Activated gamma-delta T cell treated with anti-CD3 and anti-CD28 coated beads, Interleukin-2, amount 50 U/mL, for 16 hours (primary cell): ENCODE measurements at places on chromosomes 4 and X.
A peak's percentile ranks its signal among the peaks of the same experiment; 100 is the strongest.

DNA sequence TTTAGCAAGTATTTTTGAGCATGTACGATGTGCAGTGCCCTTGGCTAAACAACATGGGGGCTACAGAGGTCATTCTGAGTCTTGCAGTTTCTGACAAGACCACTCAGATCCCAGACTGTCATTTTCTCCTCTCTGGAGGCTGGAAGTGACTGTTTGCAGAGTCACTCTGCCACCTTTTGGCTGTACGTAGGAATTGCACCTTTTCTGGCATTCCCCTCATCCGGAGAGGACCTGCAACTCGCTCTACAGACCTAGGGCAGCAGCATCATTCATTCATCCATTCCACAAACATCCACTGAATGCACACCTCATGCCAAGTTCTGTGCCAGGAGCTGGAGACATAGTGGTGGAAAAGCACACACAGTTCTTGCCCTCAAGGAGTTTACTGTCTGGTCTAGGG, 160.4 kb upstream of the GPR101 start:
- no peak for DNase-seq

GRCh38 chr4:81724925-81725329, 253.2 kb upstream of the RASGEF1B start:
- peak; percentile 38 for DNase-seq

- no peak for DNase-seq
Measured at GRCh38 chrX:47958761-47959342, 44.9 kb downstream of the ZNF182 start.

DNA sequence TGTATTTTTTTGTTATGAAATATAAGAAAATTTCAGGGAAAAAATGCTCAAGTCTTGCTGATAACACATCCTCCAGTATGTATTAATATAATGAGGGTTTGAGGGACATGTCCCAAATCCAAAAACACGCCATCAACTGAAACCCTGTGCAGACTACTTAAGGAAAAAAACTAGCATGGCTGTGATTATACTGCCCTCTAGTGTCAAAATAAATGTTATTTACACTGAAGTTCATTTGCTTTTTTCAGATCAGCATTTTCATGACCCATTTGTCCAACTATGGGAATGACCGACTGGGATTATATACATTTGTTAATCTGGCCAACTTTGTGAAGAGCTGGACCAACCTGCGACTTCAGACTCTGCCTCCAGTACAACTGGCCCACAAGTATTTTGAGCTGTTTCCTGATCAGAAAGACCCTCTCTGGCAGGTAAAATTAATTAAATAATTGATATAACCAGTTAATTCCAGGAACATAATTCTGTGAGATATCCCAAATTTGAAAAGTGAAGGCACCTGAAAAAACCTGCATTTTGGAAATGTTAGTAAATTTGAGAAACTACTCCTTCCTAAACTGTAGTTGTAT, 128.5 kb downstream of the PRSS12 start:
- no peak for DNase-seq

DNA sequence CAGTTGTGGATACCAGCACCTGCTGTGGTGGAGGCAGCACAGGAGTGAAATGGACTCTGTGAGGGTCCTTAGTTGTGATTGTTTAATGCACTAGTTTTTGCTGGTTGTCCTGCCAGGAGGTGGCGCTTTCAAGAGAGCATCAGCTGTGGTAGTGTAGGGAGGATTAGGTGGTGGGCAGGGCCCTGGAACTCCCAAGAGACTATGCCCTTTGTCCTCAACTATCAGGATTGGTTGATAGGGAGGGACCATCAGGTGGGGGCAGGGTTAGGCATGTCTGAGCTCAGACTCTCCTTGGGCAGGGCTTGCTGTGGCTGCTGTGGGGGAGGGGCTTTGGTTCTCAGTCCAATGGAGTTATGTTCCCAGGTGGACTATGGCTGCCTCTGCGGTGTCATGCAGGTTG, 121.9 kb downstream of the RRAGB start:
- no peak for DNase-seq

- no peak for DNase-seq
Measured at GRCh38 chr4:112423591-112423990, 92.4 kb downstream of the NEUROG2 start.

- DNase-seq: no peak
Measured at GRCh38 chrX:44352758-44353157, 9.3 kb upstream of the EFHC2 start.

DNA sequence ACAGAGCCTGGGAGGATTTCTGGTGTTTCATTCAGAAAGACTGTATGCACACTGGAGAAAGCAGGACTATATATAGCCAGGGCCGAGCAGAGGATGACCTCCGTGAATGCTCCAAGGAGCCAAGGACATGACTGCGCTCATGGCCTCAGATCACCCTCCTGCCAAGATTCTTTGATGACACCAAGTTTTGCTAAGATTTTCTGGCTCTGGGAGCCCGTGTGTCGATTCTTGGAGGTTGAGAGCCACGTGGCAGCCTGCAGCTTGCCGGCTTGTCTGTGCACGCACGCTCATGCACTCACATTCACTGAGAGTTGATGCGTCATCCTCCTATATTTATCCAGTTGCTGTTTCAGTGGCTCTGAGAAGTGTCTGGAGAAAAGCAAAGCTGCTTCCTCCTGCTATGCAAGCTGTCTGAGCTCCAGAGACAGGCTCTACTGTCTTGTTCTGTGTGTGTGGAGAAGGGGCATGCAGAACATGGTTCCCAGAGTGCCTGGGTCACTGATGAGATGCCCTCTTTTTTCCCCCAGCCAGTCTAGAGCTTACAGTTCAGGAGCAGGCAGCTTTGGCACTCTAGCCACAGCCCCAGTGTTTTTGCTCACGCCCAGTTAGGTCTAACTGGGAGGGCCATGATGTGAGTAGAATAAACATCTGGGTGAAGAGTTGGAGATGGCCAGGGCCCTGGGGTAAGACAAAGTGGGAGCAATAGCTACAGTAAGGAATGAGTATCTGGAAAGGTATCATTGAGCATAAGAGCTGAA, 64.9 kb upstream of the SCOC start:
- no peak for DNase-seq

- DNase-seq: no peak
Measured at GRCh38 chrX:9475984-9476383, 11.1 kb downstream of the TBL1X start.

DNA sequence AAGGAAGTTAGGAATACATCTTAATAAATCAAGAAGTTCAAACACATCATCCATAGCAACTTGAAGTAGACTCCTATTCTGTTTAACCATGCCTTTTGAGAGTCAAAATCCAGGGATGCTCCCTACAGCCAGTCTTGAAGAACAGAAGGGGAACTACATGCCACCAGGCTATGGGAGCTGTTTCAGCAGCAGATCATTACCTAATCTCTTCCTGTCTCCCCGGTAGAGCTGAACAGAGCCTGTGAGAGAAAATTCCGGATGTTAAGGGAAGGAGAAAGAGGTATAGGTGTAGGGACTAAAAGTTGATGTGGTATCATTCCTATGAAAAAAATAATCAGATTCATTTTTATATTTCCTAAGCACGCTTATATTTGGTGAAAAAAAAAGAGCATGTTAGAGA, 352.2 kb downstream of the SPRY1 start:
- no peak for DNase-seq

GRCh38 chrX:138875472-138875871, 164.0 kb upstream of the FGF13 start:
- DNase-seq: no peak

- DNase-seq: no peak
Measured at GRCh38 chrX:816411-816810, 185.8 kb downstream of the SHOX start.

GRCh38 chrX:2854918-2855317, 26.2 kb downstream of the GYG2 start:
- DNase-seq: no peak

DNA sequence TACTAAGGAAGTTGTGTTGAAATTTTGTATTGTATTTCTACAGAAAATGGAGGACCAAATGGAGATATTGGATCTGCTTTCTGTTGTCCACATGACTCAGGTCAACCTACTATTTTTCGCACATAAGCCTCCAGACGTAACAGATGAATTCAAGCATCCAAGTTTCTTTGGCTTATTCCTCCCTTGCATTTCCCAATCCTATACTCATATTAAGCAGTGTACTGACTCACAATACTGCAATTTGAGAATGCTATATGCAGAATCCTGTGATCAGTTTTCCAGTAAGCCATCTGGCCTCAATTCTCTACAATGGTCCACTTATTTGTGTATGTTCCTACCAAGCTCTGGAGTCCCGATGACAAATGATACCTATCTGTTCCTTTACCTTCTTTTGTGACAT, 75.7 kb downstream of the ASB9 start:
- DNase-seq: no peak

- DNase-seq: no peak
Measured at GRCh38 chrX:101918751-101919150, 13.1 kb downstream of the ZMAT1 start.

GRCh38 chr4:16205298-16206164, 20.7 kb downstream of the TAPT1 start:
- DNase-seq: no peak

DNA sequence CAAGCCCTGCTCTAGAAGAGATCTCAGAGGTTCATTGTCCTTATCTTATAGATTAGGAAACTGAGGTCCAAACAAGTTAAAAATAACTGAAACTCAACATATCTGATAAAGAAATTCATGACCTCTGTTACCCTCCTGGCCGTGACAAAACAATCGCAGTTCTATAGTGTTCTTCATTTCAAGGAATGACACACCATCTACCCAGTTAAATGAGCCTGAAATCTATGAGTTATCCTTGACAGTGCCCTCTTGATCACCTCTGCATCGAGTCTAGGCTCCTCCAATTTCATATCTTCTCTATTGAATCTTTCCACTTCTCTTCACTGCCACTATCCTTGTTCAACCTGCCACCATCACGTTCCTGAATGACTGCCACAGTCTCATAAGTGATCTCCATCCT, 325.3 kb upstream of the TEX13C start:
- no peak for DNase-seq

GRCh38 chrX:590693-591404, 39.7 kb upstream of the SHOX start:
- DNase-seq: no peak

DNA sequence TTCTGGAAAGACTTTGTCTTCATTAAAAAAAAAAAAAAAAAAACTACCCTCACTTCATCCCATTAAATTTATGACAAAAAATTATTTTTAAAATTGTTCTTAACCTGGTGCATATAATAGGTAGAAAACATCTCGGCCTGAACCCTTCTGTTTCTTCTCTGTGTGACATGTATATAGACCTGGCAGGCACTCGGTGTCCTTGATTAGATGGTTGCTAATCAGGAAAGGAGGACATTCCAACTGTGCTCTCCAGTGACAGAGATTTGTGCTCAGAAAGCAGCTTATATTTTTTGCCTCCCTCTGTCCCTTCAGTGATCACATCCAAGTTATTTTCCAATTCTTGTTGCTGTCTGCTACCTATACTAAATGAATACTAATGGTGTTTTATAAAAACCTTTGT, 355.6 kb downstream of the CBLL2 start:
- no peak for DNase-seq

GRCh38 chr4:10164877-10165283, 48.3 kb upstream of the WDR1 start:
- DNase-seq: no peak

- DNase-seq: no peak
Measured at GRCh38 chrX:20263474-20263873, 3.2 kb downstream of the RPS6KA3 start.

GRCh38 chr4:2630556-2631273, 94.3 kb downstream of the FAM193A start:
- no peak for DNase-seq

DNA sequence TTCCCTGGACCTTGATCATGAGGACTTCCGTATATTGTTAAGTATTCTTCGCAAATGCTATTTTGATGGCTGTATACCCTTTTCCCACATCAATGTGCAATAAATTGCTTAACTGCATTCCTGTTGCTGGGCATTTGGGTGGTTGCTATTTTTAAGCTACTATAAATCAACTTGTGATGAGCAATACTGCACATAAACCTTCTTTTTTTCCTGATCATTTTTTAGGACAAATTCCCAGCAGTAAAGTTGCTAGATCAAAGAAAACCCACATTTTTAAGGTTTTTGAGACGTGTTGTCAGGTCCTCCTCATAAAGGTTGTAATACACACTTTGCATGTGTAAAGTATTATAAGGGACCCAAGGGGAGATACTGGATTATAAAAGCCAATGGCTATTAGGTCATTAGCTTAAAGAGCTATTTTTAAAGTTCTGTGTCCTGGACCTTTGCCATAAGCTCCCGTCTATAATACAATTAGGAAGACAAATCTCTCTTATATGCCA, 35.6 kb downstream of the LIMCH1 start:
- DNase-seq: no peak

DNA sequence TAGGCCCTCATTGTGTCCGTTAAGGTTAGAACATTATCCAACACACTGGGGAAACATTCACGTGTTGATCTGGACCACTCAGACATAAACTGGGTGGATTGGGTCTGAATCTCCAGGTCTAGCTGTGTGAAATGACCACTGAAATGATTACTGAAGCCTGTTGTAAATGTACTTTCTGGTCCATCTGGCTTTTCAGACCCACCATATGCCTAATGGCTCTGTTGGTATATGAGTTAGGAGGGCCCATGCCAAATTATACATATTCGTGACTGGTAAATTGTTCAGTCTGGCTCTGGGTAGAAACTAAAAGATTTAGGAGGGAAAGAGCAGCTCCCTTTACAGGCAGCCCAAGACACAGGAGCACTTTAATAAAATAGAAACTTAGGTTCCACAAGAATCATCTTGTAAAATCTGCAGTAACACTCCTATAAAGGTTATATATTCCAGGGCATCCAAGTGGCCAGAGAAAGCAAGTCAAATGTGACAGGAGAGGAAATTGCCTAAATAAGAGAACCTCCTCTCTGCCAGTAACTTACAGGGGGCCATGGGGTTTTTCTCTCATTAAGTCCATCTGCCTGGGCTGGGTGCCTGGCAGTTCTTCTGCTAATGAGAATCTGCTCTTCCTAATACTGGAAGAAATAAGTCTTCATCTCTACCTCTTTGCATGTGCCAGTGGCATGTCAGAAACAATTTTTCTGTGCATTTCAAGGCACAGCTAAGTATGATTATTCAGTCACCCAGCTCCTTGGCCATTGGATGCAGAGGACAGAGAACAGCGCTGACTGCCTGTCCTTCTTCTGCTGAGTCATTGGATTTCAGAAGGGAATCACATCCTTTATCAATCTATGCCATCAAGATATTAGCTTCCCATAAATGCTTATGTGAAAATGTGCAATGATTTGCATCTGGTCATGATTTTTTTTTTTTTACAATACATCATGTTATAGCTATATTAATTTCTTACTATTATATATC, 112.6 kb downstream of the GLRA2 start:
- DNase-seq: no peak

- no peak for DNase-seq
Measured at GRCh38 chrX:40446921-40447320, 133.8 kb upstream of the ATP6AP2 start.

GRCh38 chrX:3326681-3327080, 19.8 kb downstream of the MXRA5 start:
- DNase-seq: no peak

DNA sequence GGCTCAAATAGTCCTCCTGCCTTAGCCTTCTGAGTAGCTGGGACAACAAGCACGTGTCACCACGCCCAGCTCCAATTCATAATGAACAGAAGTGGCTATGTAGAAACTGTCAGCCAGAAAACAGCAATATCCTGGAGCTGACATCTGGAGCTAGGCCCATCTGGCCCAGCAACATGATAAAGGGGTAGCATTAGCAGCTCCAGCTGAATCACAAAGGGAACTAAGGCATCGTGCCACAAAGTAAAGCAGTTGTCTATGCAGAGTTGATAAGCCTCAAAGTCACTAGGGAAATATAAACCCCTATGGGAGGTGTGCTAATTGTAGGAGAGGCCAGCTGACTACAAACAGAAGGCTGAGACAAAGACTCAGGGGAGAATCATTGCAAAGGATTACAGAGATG, 270.5 kb upstream of the GPC4 start:
- DNase-seq: no peak

GRCh38 chr4:100366213-100366612, 151.6 kb downstream of the EMCN start:
- DNase-seq: no peak
